NCI-H526 (cell line): ENCODE measurements at places on chromosomes 1 and 21.
A peak's percentile ranks its signal among the peaks of the same experiment; 100 is the strongest.

GRCh38 chr1:188642704-188643103 lies 1814.0 kb downstream of the PLA2G4A start:
- no peak for DNase-seq

DNA sequence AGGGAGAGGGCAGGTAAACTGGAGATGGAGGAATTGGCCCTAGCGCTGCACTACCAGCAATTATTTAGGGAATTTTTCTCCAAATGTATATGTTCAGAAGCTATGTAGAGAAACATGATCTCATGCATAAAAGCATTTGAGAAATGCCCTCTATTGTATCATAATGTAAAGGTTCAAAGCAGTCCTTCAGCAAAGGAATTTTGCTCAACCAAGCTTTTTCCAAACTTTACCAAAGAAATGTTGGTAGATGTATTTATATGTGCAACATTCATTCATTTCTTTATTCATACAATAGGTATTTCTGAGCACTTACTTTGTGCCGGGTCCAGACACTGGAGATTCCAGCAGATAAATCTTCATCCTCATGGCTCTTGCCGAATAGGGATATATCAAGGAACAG lies 64.4 kb downstream of the XCL1 start:
- DNase-seq, result no peak

DNA sequence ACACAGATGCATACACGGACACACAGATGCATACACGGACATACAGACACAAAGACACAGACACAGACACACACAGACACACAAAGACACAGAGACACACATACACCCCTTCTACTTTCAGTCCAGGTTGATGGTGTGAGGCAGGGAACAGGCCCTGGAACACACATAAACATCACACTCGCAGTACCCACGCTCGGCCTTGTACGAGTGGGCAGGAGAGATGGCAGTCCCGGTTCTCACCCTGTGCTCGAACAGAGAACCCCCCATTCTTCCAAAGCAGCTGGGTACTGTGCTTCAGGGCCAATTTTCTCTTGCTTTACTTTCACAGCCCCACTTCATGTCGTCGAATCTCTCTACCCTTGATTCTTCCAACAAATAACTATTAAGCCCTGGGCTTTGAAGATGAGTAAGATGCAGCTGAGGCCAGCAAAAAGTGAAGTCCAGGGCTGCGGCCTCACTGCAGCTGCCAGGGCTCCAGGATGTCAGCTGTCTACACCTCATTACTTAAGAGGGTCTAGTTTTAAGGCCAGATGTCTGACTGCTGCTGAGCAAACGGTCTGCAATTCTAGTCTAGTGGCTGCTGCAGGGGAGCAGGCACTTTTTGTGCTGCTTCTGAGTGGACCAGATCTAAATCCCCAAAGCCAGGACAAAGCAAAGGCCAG lies 90.1 kb downstream of the PGBD5 start:
- no peak for DNase-seq

DNA sequence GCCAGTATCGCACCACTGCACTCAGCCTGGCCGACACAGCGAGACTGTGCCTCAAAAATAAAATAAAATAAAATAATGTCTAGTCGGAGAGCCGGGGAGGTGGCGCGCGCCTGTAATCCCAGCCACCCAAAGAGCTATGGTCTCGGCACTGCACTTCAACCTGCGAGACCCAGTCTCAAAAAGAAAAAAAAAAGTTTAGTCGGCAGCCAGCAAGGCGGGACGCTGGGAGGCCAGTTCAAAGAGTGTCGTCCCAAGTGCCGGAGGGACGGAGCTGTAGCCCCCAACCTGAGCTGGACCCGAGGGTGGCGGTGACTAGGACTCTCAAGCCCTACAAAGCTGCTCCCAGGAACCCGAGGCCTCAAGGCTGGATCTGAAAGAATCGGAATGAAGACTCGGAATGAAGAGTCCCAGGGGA lies 632 bp upstream of the FALEC start:
- DNase-seq, result no peak

DNA sequence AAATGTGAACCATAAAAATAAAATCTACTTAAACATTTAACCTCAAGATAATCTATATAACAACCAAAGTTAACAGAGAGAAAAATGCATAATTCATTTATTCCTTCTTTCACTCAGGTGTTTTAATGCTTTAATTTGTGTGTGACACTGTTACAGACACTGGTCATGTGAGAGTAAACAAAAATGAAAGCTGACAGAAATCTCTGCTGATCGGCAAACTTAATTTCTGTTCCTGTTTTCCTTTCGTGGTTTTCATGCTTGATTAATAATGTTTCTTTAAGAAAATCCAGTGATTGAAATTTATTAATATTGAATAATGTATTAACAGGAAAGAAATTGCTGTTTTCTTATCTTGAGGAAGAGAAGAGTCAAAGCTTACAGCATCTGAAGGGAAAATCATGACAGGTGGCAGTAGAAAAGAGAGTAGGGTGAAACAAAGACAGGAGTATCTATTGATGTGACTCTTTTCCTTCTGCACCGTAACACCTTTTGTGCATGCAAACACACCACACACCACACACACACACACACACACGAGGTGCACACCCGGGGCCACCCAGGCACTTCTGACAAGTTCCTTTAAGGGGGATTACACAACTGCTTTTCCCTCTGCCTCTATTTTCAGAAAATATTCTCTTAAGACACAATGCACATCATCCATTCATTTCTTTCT lies 1.6 kb downstream of the OR2AK2 start:
- no peak for DNase-seq

DNA sequence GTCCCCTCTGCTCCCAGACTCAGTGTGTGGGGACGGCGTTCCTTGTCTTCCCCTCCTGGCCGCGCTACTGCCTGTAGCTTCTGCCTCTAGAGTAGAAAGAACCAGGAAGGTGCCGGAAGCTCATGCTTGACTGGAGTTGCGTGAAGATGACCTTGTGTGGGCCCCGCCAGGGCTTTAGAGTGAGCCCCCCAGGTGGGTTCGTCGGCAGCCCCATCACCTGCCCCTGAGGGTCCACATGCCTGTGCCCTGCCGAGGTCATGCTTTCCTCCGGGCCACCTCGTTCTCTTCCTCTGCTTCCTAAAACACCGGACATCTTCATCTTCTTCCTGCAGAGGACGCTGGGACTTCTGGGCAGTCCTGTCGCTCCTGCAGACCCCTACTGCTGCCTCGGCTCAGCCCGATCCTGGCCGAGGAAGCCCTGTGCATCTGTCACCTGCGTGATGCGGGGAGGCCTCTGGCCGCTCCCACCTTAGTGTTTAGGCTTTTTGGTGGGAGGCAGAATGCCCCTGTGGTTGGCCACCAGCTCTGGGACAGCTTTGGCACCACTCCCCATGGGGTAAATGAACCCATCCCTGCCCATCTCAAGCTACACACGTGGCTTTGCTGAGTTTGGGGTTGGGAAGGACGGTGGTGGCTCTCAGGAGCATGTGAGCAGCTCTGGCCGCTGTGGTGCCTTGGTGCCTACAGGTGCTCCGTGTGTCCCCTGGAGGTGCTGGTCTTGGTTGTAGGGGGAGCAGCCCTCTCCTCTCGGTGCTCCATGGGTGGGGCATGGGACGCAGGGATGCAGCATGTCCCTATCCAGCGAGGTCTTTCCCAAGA lies 12.3 kb downstream of the OBSCN start:
- no peak for DNase-seq

GRCh38 chr1:203867802-203868201 lies 6.4 kb downstream of the SNRPE start:
- no peak for DNase-seq

GRCh38 chr21:33552999-33553598 lies 10.3 kb downstream of the SON start:
- DNase-seq, result no peak

GRCh38 chr1:119859647-119860046 lies 36.7 kb downstream of the ADAM30 start:
- no peak for DNase-seq

DNA sequence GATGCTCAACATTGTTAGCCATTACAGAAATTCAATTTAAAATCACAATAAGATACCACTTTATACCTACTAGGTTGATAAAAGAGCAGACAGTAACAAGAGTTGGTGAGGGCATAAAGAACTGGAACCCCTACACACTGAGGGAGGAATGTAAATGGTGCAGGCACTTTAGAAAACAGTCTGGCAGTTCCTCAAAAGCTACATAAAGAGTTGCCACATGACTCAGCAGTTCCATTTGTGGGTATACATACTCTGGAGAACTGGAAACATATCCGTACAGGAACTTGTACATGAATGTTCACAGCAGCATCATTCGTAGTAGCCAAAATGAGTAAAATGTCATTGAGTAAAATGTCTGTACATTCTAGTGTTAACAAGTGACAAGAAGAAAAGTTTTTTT lies 17.0 kb downstream of the NSL1 start:
- DNase-seq, result no peak

- DNase-seq, result no peak
Measured at GRCh38 chr1:176903474-176903873, 261.0 kb downstream of the ASTN1 start.

DNA sequence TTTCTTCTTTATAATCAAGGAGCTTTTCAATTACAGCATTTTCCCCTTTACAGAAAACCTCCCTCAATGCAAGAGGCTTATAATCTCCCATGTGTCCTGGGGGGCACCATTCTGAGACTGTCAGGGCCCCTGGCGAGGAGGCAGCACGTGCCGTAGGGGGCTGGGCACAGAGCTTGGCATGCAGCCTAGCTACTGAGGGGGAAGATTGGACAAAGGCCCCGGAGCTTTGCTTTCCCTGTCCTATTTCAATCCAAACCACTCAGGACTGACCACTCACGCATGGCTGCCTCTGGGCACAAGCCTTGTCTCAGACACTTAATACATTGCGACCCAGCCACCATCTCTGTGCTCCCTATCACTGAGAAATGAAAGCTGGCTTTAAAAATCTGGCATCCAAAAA lies 2.8 kb upstream of the RAP1GAP start:
- no peak for DNase-seq

DNA sequence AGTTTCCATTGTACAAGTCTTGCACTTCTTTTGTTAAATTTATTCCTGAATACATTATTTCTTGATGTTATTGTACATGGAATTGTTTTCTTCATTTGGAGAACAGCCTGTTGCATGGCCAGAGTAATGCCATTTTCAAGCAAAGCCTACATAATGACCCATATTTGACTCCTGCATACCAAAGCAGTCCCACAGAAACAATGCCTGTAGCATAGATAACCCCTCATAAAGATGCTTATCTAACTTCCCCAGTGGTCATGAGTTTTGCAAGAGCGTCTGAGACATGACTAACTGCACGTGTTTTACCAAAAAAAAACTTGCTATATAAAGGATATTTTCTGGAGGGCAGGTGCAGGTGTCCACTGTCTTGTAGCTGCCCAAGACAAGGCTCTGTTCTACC lies 30.3 kb upstream of the RLF start:
- no peak for DNase-seq

GRCh38 chr1:239458144-239458500 lies 71.8 kb downstream of the CHRM3 start:
- no peak for DNase-seq

GRCh38 chr1:165857046-165857801 lies 29.8 kb downstream of the UCK2 start:
- peak; percentile 43 for DNase-seq
